Activated CD8-positive, alpha-beta T cell treated with anti-CD3 and anti-CD28 coated beads for 36 hours (primary cell): ENCODE measurements at places on chromosomes 4 and X. TPM values are rescaled to one million over a fixed set of nuclear protein-coding genes. Genes with fewer than 3 reads are reported as not detected.

DNA sequence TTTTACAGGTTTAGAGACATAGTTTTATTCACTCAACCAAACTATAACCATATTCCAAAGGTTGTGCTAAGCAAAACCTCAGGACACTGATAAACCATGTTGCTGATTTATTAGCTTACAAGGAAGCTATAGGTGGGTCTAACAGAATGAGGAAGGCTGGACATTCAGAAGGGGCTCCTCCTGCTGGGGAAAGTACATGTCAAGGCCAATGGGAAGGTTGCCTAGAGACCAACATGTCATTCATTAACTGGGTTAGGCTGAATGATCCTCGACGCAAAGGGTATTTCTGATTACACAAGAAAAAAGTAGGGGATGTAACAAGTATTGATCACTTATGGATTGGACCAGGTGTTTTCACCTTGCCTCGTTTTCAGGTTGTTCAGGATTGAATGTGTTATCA lies 30.3 kb downstream of the SLC10A6 start:
- DNase-seq, result no peak
- no peaks in the 10 kb centered on the region for H3K36me3 ChIP-seq
- H3K27ac ChIP-seq, result no peak overlapping the region
- H3K4me3 ChIP-seq, result no peak overlapping the region

DNA sequence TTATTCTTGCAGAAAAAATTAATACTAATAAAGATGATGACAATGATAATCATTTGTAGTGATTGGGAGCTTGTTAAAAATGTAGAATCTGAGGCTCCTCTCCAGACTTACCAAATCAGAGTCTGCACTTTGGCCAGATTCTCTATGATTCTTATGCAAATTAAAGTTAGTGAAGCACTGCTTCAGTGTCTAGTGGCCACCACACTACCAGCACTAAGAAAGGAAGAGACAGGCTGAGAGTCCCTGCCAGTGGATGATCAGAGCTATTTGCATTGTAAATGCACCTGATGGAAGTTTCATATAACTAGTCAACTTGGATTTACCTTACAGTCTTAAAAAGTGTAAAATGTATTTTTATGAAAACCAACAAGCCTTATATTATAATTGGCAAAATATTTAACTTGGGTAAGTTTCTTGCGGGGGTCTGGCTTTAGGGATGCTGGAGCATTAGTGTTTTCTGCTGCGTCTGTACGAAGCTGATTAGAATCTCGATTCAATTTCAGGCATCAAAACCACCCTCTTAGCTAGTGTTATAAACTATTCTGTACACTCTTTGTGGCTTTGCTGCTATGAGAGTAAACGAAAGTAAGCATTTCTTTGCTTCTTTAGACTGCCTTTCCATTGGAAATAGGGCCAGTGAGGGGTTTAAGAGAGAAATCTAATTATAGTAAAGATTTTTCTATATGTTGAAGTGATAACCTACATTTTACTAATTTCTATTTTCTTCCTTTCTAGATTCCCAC lies 114.1 kb downstream of the TLL1 start:
- no peaks in the 10 kb centered on the region for H3K36me3 ChIP-seq
- H3K27me3 ChIP-seq, result no peaks in the 10 kb centered on the region
- no peak overlapping the region for H3K4me3 ChIP-seq
- H3K27ac ChIP-seq, result no peak overlapping the region

The NCAPG gene
- total RNA-seq, result 65.9 TPM

The CT45A3 gene
- not detected for total RNA-seq

DNA sequence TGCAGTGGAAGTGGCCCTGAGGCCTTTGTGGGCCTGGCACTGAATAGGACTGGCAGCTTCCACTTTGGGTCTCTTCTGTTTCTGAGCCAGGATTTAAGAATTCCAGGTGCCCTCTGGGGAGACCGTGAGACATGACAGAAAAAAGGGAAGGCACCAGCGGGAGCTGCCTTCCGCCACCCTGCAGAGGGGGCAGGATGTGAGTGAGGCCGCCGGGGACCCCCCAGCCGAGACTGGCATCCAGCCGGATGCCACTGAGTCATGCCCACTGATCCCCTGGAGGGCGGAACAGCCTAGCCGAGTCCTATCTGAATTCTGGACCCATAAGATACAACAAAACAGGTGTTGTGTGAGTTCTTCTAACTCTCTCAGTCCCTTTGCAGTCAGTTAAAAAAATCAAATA lies 41.3 kb downstream of the C4orf50 start:
- H3K4me1 ChIP-seq, result no peaks in the 10 kb centered on the region
- no peak overlapping the region for H3K4me3 ChIP-seq
- no peak overlapping the region for H3K27ac ChIP-seq
- H3K27me3 ChIP-seq, result peaks cover 5% of the 10 kb centered on the region
- DNase-seq, result no peak
- H3K36me3 ChIP-seq, result no peaks in the 10 kb centered on the region

DNA sequence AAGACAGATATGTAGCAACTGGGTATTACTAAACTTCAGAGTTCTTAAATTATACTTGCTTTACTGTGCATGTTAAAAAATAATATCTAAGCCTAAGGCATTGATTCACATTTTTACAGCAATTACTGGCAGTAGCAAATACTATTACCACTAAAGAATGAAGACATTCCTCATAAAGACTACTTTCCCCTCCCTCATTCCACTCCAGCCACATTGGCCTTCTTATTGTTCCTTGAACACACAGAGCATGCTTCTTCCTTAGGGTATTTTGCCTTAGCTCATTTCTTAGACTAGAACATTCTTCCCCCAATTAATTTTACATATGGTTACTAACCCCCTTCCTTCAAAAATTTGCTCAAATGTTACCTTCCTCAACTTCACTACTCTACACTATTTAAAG lies 717.0 kb downstream of the CCSER1 start:
- H3K27me3 ChIP-seq, result no peaks in the 10 kb centered on the region
- no peak overlapping the region for H3K27ac ChIP-seq
- no peak for DNase-seq
- H3K4me1 ChIP-seq, result no peaks in the 10 kb centered on the region
- no peak overlapping the region for H3K4me3 ChIP-seq

GRCh38 chr4:138078751-138079520 lies 163.2 kb downstream of the SLC7A11 start:
- H3K4me1 ChIP-seq, result no peaks in the 10 kb centered on the region
- H3K27me3 ChIP-seq, result no peaks in the 10 kb centered on the region
- no peak overlapping the region for H3K4me3 ChIP-seq
- H3K27ac ChIP-seq, result no peak overlapping the region

GRCh38 chr4:75985116-75985515 lies 5.6 kb downstream of the SDAD1 start:
- peaks cover 34% of the 10 kb centered on the region for H3K36me3 ChIP-seq
- H3K27me3 ChIP-seq, result no peaks in the 10 kb centered on the region
- H3K4me1 ChIP-seq, result peaks cover 26% of the 10 kb centered on the region
- no peak overlapping the region for H3K27ac ChIP-seq
- H3K4me3 ChIP-seq, result no peak overlapping the region
- DNase-seq, result no peak

The CXCL10 gene
- total RNA-seq, result 1.1 TPM
